ENCODE measurements at places on chromosomes 7 and 10.

DNA sequence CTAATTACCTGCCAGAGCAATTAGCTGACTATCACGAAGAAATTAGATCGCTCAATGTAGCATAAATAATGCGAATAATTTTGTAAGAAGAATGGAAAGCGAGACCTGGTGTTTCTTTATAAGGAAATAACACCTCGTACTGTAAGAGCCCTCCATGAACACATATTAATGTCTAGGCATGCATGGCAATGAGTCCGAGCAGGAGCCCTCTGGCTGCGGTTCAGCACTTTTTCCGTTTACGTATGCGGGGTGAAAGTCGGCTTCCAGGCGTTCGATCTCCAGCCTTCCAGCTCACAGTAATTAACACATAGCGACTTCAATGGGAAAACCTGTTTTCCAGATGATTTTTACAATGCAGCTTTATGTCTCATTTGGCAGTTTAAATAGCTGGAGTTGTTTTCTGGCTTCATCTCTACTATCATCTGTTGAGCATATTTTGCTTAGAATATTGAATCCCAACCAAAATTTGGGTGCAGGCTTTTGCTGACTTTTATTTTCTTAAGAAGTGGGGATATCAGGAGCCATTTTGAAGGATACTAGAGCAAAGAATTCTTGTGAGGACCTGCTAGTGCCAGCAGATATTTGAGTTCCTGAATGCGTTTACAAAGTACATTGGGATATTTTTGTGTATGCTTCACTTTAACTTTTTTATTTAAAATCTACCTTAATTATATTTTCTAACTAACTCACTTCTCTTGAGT, 7.2 kb upstream of the SP8 start:
- no peak for DNase-seq

GRCh38 chr10:21961847-21962246, 41.7 kb downstream of the DNAJC1 start:
- DNase-seq: no peak

GRCh38 chr10:89887406-89887805, 186.0 kb downstream of the KIF20B start:
- no peak for DNase-seq

DNA sequence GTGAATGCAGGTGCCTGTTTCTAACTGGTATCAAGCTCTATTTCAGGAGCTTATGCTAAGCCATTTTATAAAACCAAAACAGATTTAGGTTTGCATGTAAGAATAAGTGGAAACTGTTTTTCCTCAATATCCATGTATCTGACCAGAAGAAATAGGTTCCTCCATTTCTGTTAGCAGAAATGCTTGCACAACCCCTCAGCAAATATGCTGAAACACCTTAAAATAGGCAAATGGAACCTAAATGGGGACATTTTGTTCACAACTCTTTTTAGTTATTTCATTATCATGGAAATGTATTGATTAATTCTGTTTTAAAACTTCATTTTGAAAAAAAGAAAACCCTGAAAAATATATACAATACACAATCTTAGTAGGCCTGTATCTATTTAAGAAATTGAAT, 8.9 kb upstream of the EEPD1 start:
- no peak for DNase-seq

DNA sequence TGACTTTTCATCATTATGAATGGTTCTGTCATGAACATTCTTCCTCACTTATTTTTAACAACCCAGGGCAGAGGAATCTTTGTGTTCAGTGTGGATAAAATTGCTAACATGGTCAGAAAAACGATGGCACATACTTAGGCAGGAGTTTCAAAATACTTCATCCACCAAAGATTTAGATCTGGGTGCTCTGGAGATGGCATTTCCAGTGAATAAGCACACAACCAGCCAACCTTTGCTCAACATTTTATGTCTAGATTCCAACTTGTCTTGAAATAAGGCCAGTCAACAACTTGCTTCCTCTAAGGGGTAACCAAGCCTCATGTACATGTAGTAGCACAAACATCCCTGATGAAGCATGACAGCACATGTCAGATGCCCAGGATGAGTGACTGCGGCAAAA, 33.4 kb upstream of the ADRB1 start:
- DNase-seq: no peak

DNA sequence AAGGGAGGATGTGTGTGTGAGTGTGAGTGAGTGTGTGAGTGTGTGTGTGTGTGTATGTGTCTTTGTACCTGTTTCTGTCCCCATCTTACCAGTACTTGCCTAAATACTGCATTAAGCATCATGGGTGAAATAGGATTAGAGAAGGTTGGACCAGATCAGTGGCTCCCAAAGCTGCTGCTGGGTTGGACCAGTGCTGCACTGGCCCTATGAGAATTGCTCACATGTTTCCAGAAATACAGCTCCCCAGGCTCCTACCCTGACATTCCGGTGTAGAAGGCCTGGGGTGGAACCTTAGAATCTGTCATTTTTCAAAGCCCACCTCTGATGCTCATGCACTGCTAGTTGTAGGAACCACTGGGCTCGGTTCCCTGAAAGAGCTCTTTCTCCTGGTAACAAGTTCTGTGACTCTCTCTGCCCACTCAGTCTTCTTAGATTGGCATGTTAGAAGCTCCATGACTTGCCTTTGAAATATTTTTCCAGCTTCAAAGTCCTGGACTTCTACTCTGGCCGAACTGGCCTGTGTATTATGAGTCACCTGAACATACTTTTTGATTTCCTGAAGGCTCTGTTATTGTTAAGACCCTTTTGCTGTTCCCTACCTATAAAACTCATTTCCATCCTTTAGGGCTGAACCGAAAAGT, 224.7 kb downstream of the CUX1 start:
- no peak for DNase-seq

DNA sequence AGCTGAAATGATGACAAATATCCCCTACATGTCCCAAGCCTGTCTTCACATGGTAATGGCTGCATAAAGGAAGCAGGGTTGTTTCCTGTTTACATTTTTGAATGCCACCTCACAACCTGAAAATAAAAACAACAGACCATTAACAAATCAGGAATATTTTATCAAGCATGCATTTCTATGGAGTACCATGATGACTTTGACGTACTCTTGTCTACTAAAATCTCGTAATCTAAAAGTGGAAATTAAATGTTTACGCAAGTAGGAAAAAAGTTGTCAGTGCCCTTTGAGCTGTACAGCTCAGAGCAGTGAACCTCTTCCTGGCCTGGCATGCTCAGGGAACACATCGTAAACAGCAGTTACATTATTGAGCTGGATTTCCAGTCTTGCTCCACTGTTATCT, 194.1 kb downstream of the INHBA start:
- DNase-seq: no peak

DNA sequence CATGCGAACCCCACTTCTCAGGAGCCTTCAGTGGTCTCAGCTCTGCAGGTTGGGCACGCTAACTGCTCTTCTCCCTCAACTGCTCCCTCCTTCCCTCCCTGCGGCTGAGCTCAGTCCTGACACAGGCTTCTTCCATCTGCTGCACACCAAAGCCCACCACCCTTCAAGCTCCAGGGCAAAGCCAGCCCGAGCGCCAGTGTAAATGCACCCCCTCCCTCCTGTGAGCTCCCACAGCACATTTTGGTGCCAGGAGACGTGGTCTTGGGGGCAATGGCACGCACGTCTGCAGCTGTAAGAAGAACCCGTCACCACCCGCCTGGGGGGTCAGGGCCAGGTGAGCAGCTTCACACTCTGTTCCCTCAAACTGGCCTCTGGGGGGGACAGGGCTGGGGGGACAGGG, 15.9 kb downstream of the VIPR2 start:
- no peak for DNase-seq

- DNase-seq: no peak
Measured at GRCh38 chr7:18788026-18788425, 292.5 kb downstream of the HDAC9 start.

DNA sequence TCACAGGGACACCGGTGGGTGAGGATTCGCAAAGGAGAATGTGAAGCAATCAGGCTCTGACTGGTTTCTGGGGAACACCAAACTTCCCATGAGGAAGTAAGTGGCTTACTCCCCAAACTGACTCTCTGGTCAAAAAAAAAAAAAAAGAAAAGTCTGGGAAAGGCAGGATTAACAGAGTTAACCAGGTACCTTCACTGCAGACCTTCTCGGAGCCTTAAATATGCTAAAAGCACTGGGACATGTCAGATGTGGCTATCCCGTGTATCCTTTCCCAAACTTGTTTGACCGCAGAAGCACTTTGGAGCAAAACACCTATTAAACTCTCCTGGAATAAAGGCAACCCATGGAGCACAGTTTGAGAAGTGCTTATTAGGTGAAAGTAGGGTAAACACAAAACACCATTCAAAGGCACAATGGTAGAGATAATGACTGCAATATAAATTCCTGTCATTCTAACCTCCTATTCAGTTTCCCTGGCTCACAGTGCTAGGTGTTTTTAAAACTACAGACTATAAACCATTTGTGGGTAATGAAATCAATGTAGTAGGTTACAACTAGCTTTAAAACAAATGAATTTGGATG, 44.1 kb upstream of the MXI1 start:
- DNase-seq: no peak

GRCh38 chr7:4998910-4999309, 39.9 kb upstream of the MMD2 start:
- no peak for DNase-seq

DNA sequence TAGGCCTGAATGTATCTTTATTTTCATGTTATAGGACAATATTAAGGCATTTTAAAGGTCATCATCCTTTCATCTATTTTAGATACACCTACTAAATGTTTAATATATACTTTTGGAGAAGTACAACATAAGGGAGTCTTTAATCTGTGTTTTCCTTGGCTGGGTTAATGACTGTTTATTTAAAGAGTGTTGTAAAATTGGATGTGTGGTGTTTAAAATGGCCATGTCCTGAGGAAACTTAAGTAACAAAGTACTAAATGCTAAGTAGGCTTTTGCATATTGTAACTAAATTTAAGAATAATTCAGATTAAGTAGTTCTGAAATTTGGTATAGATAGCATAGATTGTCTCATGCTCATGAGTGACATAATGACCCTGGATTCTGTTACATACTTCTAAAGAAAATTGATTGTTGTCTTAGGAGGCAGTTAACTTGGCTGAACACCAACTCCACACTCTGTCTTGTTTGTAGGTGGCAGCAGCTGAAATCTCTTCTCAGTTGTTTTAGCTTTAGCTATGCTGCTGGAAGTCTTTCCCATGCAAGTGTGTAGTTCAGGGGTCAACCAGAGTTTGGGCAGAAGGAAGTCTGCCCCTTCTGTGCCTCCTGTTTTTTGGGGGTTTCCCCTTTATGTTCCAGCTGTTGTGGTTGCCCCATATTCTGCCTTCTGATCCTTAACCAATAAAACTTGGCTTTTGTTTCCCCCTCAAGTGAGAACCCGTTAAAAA, 29.2 kb downstream of the DLD start:
- DNase-seq: no peak

GRCh38 chr10:6023661-6024333, 38.4 kb downstream of the IL2RA start:
- no peak for DNase-seq

- no peak for DNase-seq
Measured at GRCh38 chr7:36473454-36474282, 84.0 kb downstream of the ANLN start.

- DNase-seq: no peak
Measured at GRCh38 chr7:18900236-18900635, 217.2 kb downstream of the TWIST1 start.

- DNase-seq: no peak
Measured at GRCh38 chr10:110834629-110835301, 37.0 kb upstream of the PDCD4 start.

DNA sequence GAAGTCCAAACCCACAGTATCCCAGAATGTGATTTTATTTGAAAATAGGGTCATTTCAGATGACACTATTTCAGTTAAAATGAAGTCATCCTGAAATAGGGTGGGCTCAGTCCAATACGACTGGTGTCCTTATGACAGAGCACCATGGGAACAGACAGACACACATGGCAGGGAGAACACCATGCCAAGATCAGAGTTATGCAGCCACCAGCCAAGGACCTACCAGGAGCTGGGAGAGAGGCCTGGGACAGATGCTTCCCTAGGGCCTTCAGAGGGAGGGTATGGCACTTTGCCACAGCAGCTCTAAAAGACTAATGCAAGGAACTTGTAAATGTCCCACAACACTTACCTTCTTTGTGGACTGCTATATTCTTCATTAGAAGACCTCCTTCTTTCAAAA, 226.5 kb downstream of the NEBL start:
- no peak for DNase-seq

GRCh38 chr7:99597762-99598501, at the start of gene TMEM225B:
Gene TMEM225B (plus strand): TSS chr7:99598267. CDS start chr7:99604389, 6,122 bp downstream.
- no peak for DNase-seq

DNA sequence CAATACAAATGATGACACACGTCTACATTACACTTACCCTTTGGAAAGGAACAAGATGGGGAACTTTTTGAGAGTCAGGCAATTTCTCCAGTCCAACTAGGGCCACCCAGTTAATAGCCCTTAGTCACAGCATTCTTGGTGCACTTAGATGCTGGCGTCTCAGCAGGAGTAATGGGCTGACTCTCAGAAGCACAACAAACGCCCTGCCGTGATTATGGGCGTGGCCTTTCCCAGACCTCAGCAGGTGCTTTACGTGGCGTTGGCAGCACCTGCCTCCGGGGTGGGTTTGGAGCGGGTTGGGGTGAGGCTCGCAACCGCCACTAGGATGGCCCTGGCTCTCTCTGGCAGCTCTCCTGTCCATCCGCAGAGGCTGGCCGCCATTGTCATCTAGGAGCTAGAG, 147.6 kb upstream of the SHH start:
- no peak for DNase-seq

DNA sequence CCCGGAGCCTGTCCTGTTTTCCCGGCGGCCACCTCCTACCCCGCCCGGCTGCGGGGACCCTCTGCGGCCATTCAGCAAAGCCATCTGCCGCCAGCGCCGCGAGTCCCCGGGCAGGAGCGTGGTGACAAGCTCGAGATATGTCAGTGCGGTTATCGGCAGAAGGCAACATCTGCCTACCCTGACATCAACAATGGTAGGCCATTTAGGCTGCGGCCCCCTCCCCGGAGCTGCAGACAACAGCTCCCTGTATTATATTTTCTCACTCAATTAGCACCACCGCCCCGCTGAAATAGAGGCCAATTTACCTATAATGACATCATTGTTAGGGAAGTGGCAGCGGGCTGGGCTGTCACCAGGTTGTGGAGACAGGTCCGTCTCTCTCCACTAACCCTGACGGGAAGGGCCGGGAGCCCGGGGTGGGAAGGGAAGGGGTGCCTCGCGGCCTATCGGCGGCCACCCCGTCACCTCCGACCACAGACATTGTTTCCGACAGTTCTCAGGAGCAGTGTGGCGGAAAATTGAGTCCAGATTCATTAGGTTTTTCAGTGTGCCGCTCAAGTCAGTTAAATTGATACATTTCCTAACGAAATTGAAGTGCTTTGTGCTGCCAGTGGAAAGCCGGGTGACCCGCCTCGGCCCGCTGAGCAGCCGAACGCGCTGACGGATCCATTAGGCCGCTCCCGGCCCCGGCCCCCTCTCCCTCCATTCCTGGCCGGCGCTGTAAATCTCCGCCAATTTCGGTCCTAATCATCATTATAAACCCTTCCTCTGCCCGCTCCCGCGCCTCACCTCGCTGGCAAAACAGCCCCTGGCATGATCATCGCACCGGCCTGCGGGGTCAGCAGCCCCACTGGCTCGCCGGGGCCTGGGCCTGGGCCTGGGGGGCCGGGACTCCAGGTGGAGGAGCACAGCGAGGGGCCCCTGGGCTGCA, 43.0 kb downstream of the UNCX start:
- no peak for DNase-seq

GRCh38 chr7:50978633-50979215, 196.0 kb upstream of the GRB10 start:
- no peak for DNase-seq
